Colonic mucosa (tissue), 4 donors: ENCODE measurements at places on chromosomes 4 and X. TPM values are rescaled to one million over a fixed set of nuclear protein-coding genes. Genes with fewer than 3 reads are reported as not detected.

The KLHL13 gene
- total RNA-seq, result 2.7 TPM

DNA sequence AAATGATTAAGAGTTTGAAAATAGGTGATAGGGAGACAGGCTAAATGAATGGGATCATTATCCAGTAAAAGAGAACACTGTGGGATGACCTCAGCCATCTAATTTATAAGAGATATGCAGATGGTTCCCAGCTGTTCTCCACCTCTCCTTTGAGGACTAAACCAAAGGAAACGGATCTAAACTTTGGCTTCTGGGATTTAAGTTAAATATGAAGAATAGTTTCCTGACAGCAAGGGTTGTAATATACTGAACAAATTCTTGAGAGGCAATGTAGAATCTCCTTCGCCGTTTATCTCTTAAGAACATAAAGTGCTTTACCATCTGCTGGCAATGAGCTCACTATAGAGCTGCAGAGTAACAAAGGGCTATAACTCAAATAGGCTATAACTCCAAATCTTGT is 35.4 kb upstream of the HPGDS start:
- H3K4me3 ChIP-seq, result no peak overlapping the region
- H3K36me3 ChIP-seq, result no peaks in the 10 kb centered on the region
- no peak for DNase-seq
- H3K27me3 ChIP-seq, result no peaks in the 10 kb centered on the region

DNA sequence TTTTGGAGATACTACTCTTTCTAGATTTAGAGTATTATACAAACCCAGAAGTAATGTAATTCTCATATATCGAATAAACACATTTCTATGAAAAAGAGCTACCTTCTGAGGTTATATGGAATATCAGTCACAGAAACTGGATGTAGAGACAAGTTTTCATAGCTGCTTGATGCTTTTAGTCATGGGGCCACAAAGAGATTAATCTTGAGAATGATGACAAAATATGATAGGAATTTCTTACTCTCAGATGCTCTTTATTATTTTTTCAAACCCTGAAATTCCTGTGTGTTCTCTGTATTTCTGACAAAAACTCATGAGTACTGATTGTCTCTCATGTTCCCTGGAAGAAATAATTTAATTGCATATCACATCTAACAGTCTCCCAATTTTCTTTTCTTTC is 662.5 kb downstream of the RAPGEF2 start:
- H3K27ac ChIP-seq, result no peak overlapping the region
- no peak for DNase-seq
- no peaks in the 10 kb centered on the region for H3K36me3 ChIP-seq
- no peak overlapping the region for H3K4me3 ChIP-seq
- H3K27me3 ChIP-seq, result no peaks in the 10 kb centered on the region

The ZMYM3 gene
- 17.4 TPM for total RNA-seq
